ENCODE measurements at places on chromosomes 16 and 17.

GRCh38 chr16:4272114-4272956 lies 488 bp downstream of the TFAP4 start:
- peak; percentile 65 for DNase-seq

DNA sequence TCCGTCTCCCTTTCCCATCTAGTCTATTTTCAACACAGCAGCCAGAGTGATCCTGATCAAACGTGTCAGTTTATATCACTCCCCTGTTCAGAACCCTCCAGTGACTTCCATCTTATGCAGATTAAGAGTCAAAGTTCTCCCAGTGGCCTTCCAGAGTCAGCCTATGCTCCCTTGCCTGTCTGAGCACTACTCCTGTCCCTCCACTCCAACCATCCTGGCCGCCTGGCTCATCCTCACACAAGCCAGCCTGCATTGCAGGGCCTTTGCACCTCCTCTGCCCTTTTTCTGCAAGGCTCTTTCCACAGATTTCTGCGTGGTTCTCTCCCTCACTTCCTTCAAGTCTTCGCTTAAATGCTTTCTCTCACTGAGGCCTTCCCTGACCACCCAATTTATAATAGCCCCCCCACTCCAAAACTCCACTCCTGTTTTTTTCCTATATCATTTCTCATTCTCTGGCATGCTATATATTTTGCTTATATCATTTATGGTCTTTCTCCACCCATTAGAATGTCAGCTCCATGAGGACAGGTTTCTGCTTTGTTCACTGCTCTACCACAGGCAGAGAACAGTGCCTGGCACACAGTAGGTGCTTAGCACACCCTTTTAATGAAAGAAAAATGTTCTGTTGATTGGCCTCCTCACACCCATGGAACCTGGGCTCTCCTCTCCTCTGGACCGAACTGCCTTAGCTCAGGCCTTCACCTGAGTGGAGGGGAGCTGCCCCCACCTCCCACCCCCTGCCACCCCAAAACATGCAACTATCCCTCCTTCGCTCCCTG lies 9.3 kb downstream of the SAMD14 start:
- no peak for DNase-seq

- DNase-seq = no peak
Observed at GRCh38 chr16:84932681-84933080, 78.7 kb downstream of the ZDHHC7 start.

GRCh38 chr17:50909765-50910605 lies 43.8 kb upstream of the TOB1 start:
- DNase-seq = no peak

DNA sequence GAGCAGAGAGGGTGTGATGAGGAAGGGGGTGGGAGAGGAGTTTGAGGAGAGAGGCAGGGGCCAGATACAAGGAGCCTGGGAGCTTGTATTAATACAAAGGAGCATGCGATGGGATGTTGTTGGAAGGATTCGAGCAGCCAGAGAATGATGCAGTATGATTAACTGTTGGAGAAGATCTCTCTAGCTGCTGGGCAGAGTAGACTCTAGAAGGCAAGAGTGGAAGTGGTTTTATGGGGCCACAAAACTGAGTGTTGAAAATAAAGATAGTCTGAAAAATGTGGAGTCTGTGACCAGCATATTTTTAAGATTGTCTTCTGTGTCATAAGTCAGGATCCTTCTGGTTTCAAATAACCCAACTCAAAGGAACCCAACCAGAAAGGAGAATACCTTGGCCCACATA lies 98.3 kb downstream of the MSI2 start:
- DNase-seq = no peak

GRCh38 chr17:20103454-20104446 lies 94.6 kb downstream of the SPECC1 start:
- no peak for DNase-seq

- no peak for DNase-seq
Observed at GRCh38 chr17:53894591-53894990, 71.9 kb downstream of the KIF2B start.

DNA sequence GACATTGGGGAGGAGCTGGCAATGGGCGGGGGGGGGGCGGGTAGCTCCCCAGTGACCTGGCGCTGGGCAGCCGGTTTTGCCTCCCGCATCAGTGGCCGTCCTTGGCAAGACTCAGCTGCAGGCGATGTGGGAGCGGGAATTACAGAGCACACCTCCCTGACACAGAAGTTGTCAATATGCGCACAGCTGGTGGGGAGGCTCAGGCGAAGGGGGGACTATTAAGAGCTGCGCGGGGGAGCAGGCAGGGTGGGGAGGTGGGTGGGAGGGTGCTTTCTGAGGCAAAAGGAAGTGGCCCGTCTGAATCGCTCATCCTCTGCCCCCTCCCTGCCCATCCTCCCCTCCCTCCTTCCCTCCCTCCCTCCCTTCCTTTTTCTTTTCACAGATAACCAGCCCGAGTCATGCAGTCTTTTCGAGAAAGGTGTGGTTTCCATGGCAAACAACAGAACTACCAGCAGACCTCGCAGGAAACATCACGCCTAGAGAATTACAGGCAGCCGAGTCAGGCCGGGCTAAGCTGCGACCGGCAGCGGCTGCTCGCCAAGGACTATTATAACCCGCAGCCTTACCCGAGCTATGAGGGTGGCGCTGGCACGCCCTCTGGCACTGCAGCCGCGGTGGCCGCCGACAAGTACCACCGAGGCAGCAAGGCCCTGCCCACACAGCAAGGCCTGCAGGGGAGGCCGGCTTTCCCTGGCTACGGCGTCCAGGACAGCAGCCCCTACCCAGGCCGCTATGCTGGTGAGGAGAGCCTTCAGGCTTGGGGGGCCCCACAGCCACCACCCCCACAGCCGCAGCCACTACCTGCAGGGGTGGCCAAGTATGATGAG lies 44.0 kb downstream of the SREBF1 start:
- no peak for DNase-seq

Data from OCI-M1 (cell line).